ENCODE measurements at places on chromosomes 4 and X.

DNA sequence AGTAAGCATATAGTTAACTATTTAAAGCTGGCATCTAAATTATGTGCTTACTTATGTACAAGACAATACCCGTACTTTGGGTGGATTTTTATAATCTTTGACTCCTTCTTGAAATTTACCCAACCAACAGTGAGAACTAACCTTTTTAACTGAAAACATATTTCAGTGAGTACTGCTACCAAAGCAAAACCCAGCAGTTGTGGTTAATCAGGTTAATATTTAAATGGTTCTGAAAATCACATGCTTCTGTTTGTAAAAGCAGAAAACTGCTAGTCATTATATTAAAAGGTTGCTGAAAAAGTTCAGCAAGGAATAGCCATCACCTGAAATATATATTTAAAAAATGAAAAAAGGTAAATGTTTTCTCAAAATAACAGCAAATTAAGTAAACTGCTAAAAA lies 20.0 kb downstream of the UBE2D3 start:
- DNase-seq: no peak

DNA sequence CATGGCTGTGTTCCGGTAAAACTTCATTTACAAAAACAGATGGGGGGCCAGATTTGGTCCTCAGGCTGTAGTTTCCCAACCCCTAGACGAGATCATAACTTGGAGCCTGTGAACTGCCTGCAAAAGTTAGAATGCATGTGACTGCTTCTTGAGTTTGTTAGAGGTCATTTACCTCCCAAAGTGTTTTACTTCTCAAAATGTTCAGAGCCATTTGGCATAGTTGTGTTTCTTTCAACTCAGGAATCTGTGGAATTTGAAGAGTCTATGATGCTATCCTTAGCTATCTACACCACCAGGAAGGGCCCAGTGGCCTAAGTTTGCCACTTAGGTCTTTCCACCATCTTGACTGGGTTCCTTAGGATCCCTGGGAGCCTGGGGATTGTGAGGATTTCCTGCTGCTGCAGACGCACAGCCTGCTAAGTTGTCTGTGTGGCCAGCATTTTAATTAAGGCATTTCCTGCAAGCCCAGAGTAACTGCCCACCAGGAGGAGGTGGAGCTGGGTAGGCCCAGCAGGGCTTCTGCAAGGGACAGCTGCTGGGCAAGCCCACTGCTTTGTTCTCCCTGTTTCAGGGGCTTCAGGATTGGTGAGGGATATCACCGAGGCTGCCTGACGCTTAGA lies 53.1 kb downstream of the CCNI start:
- DNase-seq: no peak

DNA sequence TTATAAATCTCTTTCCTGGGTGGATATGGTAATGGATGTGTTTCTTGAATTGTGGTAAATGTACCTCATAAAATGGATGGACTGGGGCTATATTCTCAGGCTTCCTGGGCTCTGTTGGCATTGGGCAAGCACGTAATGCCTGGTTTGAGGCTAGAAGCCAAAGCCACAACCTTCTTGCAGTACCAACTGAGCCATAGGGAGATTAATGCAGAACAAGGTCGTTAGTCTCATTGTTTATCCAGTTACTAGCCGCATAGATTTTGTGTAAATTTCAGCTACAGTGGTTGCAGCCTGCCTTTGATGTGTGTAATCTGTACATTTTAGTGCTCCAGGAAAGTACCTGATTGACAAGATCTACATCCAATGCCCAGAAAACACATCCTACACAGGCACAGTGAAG lies 7.2 kb upstream of the LEF1 start:
- no peak for DNase-seq

GRCh38 chr4:791898-792625 lies 33.9 kb downstream of the CPLX1 start:
- no peak for DNase-seq

GRCh38 chr4:56666279-56666678 lies 14.8 kb downstream of the HOPX start:
- no peak for DNase-seq
